HCT116 (cell line): ENCODE measurements at places on chromosomes 7 and 10. TPM values are rescaled to one million over a fixed set of nuclear protein-coding genes. Genes with fewer than 3 reads are reported as not detected.

The PRKCQ gene
- total RNA-seq = 0.54 TPM

The SMKR1 gene
- total RNA-seq = 8.9 TPM

The RGR gene
- not detected for total RNA-seq

The ACTL6B gene
- total RNA-seq = not detected

The ARMH3 gene
- total RNA-seq = 30.4 TPM

The ANKRD1 gene
- total RNA-seq = not detected

The CCL26 gene
- 0.49 TPM for total RNA-seq

The SUN1 gene
- 181 TPM for total RNA-seq

The TMEM243 gene
- total RNA-seq = 23.3 TPM

The BAMBI gene
- total RNA-seq = 6.2 TPM

The REPIN1 gene
- total RNA-seq = 106 TPM

The PIP gene
- total RNA-seq = not detected

The SVIL gene
- total RNA-seq = 27.0 TPM

The DPP6 gene
- not detected for total RNA-seq

The DPYSL4 gene
- total RNA-seq = 5.4 TPM

The PNLIP gene
- 1.3 TPM for total RNA-seq

The CPXM2 gene
- 0.12 TPM for total RNA-seq

The STOX1 gene
- 5.9 TPM for total RNA-seq

The SNCG gene
- total RNA-seq = 61.1 TPM

The BTBD16 gene
- total RNA-seq = 0.27 TPM

The EZH2 gene
- 55.2 TPM for total RNA-seq

The STK31 gene
- not detected for total RNA-seq

The HOXA10 gene
- total RNA-seq = 19.6 TPM

The WEE2 gene
- not detected for total RNA-seq

The SCART1 gene
- total RNA-seq = 3.7 TPM

The VSIR gene
- 18.5 TPM for total RNA-seq

The STRIP2 gene
- 10.8 TPM for total RNA-seq

The ANKRD2 gene
- total RNA-seq = 0.15 TPM

The HOXA1 gene
- 2.8 TPM for total RNA-seq

The MSMB gene
- not detected for total RNA-seq

The SLC13A1 gene
- total RNA-seq = not detected

The TRIM73 gene
- 8.8 TPM for total RNA-seq

The UTF1 gene
- not detected for total RNA-seq

The TRDMT1 gene
- 8.6 TPM for total RNA-seq

The DRGX gene
- total RNA-seq = not detected

The SPAG6 gene
- not detected for total RNA-seq

The PLOD3 gene
- total RNA-seq = 83.7 TPM

The ICA1 gene
- total RNA-seq = 16.4 TPM

The EN2 gene
- total RNA-seq = 0.32 TPM

The ANKIB1 gene
- 41.2 TPM for total RNA-seq

The SLF2 gene
- total RNA-seq = 43.0 TPM

The TMEM120A gene
- total RNA-seq = 25.9 TPM

The CYP2C19 gene
- total RNA-seq = not detected

The UNCX gene
- total RNA-seq = not detected

The CTAGE8 gene
- 6.1 TPM for total RNA-seq

The ADAM12 gene
- total RNA-seq = not detected

The GJD4 gene
- not detected for total RNA-seq

The TMEM130 gene
- not detected for total RNA-seq

The PLEKHS1 gene
- total RNA-seq = not detected

The IL2RA gene
- total RNA-seq = 0.59 TPM

The NDUFA5 gene
- 64.2 TPM for total RNA-seq

The CALML5 gene
- total RNA-seq = not detected

The HYAL4 gene
- not detected for total RNA-seq

The EGR2 gene
- 2.3 TPM for total RNA-seq

The PON1 gene
- 0.20 TPM for total RNA-seq
